ENCODE measurements at places on chromosomes 3 and 15.

DNA sequence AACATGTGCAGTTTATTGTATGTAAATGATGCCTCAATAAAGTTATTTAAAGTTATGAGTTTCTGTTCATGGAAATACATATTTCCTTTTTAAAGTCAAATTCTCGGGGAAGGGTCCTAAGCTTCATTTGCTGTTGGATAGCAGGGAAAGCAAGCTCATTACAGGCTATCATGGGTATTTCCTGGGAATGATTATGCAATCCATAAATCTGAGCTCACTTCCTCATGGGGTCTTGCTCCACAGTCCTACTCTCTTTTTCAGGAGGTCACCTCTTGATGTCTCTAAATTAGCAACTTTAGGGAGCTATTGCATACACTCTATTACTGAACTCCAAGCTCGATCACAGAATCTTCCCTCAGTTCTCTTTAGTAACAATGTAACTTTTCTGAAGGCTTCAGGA is 69.9 kb upstream of the TP63 start:
- DNase-seq, result no peak
- H3K27me3 ChIP-seq, result no peaks in the 10 kb centered on the region
- no peak overlapping the region for H3K4me3 ChIP-seq
- no peaks in the 10 kb centered on the region for H3K36me3 ChIP-seq
- no peak overlapping the region for H3K27ac ChIP-seq

DNA sequence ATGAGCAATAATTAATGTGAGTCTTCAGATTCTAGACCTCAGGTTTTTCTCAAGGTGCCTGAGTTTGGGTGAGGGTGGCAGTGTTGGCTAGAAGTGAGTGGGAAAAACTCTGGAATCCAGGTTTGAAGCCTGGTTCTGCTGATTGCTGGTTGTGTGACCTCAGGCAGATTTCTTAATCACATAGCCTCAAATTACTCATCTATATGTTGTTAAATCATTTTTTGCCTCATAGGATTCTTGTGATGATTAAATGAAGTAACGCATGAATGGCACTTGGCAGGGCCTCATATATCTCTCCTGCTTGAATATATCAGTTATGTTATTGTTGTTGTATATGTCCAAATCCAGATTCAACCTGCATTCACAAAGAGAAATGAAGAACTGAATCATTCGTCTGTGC is 60.5 kb downstream of the NR2F2 start:
- no peaks in the 10 kb centered on the region for H3K27me3 ChIP-seq
- H3K4me1 ChIP-seq, result no peaks in the 10 kb centered on the region
- H3K27ac ChIP-seq, result no peak overlapping the region
- no peak for DNase-seq
- H3K4me3 ChIP-seq, result no peak overlapping the region

DNA sequence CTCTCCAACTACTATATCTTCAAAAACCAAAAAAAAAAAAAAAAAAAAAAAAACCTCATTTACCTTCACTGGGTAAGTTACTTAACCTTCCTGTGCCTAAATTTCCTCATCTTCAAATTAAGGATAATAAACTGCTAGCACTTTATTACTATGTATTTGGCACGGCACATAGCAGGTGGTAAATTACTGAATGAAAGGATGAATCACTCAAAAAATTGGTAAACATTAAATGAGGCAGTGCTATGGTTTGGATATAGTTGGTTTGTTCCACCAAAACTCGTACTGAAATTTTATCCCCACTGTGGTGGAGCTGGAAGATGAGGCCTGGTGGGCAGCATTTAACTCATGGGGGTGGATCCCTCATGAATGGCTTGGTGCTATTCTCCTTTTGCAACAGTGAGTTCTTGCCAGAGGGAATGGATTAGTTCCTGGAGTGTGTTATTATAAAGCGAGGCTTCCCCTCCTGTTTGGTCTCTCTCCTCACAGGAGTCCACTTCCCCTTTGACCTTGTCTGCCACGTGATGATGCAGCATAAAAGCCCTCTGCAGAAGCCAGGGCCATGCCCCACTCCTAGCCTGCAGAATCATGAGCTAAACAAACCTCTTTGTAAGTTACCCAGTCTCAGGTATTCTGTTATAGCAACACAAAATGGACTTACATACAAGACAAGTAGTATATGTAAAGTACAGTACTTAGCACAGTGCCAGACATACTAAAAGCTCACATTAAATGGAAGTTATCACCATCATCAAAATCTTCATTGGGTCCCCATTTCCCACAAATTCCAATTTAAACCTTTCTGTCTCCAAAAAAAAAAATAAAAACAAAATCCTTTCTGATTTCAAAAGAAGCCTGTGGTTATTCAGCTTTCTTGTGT is 20.6 kb downstream of the DCUN1D1 start:
- H3K4me1 ChIP-seq, result no peaks in the 10 kb centered on the region
- no peaks in the 10 kb centered on the region for H3K36me3 ChIP-seq
- no peaks in the 10 kb centered on the region for H3K27me3 ChIP-seq
- H3K27ac ChIP-seq, result no peak overlapping the region
- DNase-seq, result no peak

DNA sequence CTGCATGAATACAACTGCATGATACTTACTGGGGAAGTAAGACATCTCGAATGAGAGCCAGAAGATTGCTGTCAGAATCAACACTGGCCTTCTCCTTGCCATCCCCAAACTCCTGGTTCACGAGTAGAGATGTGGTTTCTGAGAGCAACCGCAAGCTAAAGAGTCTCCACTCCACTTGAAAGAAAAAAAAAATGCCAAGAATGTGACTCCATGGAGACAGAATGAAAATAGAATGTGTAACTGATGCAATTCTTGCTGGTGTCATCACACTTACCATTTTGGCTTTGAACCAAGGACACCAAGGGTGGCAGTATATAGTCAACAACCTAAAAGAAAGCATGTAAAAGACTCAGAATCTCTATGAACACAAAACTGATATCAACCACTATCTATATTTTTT is 280.4 kb downstream of the ULK4 start:
- peaks cover 6% of the 10 kb centered on the region for H3K4me1 ChIP-seq
- H3K36me3 ChIP-seq, result no peaks in the 10 kb centered on the region
- H3K27ac ChIP-seq, result no peak overlapping the region
- H3K27me3 ChIP-seq, result no peaks in the 10 kb centered on the region
- DNase-seq, result no peak

GRCh38 chr3:127450331-127450730 is 140.2 kb downstream of the TPRA1 start:
- peak; percentile 32 for DNase-seq
- H3K27me3 ChIP-seq, result no peaks in the 10 kb centered on the region
- H3K4me3 ChIP-seq, result no peak overlapping the region
- H3K27ac ChIP-seq, result no peak overlapping the region
- H3K4me1 ChIP-seq, result no peaks in the 10 kb centered on the region
- no peaks in the 10 kb centered on the region for H3K36me3 ChIP-seq

DNA sequence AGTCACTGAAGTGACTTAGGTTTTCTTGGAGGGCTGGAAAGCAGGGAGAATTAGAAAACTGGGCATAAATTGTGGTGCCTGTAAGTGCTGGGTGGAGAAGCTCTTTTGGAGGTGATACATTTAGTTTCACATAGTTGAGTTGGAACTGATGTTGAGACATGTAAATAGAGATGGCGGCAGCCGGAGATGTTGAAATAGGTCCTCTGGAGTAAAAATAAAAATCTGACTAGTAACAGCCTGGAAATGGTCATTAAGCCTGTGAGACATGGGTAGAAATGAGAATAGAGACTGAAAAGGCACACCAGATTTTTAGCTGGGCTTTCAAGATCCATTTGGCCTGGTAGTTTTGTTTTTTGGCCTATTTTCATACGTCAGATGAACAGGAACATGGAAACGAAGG is 2.9 kb upstream of the NIT2 start:
- H3K4me3 ChIP-seq, result no peak overlapping the region
- no peak overlapping the region for H3K27ac ChIP-seq
- peaks cover 8% of the 10 kb centered on the region for H3K4me1 ChIP-seq
- no peaks in the 10 kb centered on the region for H3K36me3 ChIP-seq
- H3K27me3 ChIP-seq, result no peaks in the 10 kb centered on the region
- no peak for DNase-seq

GRCh38 chr15:48681353-48681752 is 35.8 kb upstream of the FBN1 start:
- no peaks in the 10 kb centered on the region for H3K27me3 ChIP-seq
- H3K27ac ChIP-seq, result no peak overlapping the region
- no peaks in the 10 kb centered on the region for H3K4me1 ChIP-seq
- no peak overlapping the region for H3K4me3 ChIP-seq

DNA sequence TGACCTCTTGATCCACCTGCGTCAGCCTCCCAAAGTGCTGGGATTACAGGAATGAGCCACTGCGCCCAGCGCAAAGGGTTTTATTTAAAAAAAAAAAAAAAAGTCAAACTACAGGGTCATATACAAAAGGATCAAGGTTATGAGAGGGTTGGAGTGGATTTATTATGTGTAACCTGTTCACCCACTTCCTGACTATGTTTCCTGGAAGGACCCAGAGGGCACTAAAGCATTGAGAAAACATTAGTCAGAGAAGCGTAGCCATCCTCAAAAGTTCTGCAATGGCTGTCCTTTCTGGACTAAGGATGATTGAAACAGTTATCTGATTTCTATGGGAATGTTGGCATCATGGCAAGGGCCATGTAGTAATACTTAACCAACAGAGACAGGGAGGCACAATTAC is 7.3 kb upstream of the SCAPER start:
- no peaks in the 10 kb centered on the region for H3K27me3 ChIP-seq
- H3K36me3 ChIP-seq, result no peaks in the 10 kb centered on the region
- no peak overlapping the region for H3K27ac ChIP-seq
- no peak overlapping the region for H3K4me3 ChIP-seq
